ENCODE measurements at places on chromosomes 4 and X.

- DNase-seq = no peak
These were observed 28.8 kb upstream of the GRIA3 start for GRCh38 chrX:123155327-123155726.

GRCh38 chrX:675955-676295, 45.3 kb downstream of the SHOX start:
- no peak for DNase-seq

- DNase-seq = no peak
These were observed 213.8 kb upstream of the LDB2 start for GRCh38 chr4:17112292-17112659.

DNA sequence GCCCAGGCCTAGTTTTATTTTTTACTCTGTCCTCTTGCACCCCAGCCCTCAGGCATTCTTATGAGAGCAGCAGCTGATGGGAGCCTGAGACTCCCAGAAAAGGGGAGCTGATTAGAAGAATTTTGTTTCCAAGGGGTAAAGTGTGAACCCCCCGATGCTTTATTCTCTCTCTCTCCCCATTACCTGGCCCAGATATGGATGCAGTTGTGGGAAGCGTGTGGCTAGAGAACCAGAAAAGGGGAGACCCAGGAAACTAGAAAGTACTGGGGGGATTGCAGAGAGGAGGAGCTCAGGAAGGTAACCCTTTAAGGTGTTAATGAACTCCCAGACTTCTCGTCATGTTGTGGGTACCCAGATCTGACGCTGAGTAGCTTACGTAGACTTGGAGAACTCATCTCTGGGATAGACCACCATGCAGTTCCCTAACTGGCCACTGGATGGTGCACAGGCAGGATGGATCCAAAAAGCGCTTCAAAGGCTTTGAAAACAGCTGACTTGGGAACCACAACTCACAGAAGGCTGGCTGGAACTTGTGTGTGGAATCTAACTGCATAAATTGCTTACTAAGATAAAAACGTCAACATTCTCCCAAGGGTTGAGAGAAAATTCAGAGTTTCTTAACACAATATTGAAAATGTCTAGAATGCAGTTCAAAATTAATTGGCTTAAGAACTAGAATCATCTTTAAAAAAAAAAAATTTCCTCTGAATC, 64.7 kb downstream of the TBC1D14 start:
- DNase-seq = peak; percentile 58

DNA sequence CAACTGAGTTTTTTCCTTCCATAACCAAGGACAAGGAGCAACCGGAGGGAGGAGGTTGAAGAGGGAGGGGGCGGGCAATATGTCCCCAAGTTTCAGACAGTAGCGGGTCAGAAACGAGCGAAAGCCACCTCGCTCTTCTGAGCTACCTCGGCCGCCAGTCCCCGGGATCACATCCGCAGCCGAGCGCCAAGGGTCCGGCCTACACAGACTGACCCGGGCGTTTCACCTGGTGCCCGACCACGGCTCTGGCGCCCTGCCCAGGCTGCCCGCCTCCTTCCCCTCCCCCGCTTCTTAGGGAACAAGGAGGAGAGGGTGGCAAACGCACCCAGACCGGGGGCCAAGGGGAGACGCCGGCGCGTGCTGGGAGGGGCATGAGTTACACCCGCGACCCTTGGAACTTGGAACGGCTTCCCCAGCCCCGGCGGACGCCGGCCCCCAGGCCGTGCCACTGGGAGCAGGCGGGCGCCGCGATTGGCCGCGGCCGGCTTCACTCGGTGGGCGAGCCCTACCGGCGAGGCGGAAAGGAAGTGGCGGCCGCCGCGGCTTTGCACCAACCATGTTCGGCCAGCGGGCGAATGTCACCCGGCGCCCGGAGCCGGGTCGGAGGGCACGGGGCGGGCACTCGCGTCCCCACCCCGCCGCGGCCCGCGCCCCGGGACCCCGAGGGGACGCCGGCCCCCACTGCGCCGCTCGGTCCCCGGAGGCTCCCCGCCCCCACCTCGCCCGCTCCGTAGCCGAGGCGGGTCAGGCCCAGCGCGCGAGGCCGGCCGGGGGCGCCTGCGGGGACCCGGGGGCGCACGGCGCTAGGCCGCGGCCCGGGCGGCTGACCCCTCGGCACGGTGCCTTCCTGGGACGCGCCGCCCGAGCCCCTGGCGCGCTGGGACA, 1.5 kb downstream of the IRF2 start:
- DNase-seq = no peak

GRCh38 chr4:110135523-110135922, 62.9 kb downstream of the ELOVL6 start:
- no peak for DNase-seq

All from cerebellar nuclear complex (tissue), 1 donor.